Forelimb muscle (tissue), 1 donor: ENCODE measurements at places on chromosomes 3 and 15.

GRCh38 chr3:169869484-169870220 lies at the start of gene LRRC31:
TSS of gene LRRC31 (minus strand) at chr3:169869935. CDS start at chr3:169869807, 128 bp downstream.
- no peak for DNase-seq

DNA sequence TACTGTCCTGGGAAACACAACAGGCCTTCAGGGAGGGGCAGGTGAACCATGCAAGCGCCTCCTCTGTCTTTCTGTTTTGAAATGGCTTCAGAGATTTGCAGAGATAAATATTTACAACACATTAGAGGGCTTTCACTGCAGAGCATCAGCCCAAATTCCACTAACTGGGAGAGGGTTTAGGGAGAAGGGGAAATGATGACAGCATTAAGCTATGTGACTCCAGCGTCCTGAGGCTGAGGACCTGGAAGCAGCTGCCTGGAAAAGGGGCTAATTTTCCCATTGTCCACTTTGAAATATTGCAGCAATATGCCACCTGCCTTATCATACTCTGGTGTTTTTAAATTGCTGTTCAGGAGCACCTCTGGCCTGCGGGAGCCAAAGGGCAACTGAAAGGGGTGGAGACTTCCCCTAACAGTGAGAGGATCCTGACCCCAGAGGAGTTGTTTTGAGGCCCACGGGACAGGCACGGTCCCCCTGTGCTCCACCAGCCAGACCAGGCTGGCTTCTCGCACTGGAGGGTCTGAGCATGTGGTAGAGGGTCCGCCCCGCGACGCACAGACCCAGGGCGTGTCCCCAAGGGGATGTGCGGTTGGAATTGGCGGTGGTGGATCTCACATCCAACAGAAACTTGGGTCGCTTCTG lies 110.6 kb downstream of the XXYLT1 start:
- no peak for DNase-seq

DNA sequence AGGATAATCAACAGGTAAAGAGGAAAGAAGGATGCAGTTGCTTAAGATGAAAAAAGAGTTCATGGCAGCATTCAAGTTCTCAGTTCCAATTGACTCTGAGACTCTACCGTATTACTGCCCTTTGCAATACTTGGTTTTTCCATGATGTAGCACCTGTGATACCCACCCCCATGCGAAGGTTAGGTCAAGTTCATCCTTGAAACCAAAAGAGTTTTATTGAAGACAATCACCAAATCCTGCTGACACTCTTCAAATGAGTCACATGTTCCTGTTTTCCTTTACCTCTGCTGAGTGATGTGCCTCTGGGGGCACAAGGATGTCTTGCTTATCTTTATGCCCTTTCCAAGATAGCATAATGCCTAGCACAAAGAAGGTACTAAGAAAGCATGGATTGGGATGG lies 111.3 kb upstream of the SLC7A14 start:
- DNase-seq: no peak

DNA sequence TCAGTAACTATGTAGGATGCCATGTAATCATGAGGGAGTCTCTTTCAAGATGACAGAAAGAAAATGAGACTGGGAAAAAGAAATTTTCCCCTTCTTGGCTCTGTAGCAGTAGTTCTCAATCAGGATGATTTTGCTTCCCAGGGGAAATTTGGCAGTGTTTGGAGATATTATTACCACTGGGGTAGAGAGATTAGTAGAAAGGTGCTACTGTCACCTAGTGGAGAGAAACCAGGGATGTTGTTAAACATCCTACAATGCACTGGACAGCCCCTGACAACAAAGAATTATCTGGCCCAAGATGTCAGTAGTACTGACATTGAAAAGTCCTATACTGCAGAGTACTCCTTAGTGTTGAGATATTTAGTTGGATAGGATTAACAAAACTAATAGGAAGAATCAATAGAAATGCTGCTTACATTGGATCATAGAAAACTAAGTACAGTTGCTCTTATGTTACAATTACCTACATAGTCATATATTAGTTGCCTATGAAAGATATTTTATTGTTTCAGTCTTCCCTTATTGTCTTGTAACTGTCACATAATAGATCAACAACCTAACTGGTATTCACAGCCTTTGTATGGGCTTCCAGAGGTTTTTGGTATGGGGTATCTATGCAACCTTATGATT lies 433.3 kb downstream of the RAP2B start:
- DNase-seq: no peak
